ENCODE measurements at places on chromosomes 2 and 18.

- DNase-seq: no peak
Observed at GRCh38 chr2:205439621-205440020, 242.7 kb upstream of the NRP2 start.

GRCh38 chr2:72130659-72131360 is 16.9 kb downstream of the CYP26B1 start:
- no peak for DNase-seq

- no peak for DNase-seq
Observed at GRCh38 chr2:42846026-42846425, 53.6 kb upstream of the HAAO start.

DNA sequence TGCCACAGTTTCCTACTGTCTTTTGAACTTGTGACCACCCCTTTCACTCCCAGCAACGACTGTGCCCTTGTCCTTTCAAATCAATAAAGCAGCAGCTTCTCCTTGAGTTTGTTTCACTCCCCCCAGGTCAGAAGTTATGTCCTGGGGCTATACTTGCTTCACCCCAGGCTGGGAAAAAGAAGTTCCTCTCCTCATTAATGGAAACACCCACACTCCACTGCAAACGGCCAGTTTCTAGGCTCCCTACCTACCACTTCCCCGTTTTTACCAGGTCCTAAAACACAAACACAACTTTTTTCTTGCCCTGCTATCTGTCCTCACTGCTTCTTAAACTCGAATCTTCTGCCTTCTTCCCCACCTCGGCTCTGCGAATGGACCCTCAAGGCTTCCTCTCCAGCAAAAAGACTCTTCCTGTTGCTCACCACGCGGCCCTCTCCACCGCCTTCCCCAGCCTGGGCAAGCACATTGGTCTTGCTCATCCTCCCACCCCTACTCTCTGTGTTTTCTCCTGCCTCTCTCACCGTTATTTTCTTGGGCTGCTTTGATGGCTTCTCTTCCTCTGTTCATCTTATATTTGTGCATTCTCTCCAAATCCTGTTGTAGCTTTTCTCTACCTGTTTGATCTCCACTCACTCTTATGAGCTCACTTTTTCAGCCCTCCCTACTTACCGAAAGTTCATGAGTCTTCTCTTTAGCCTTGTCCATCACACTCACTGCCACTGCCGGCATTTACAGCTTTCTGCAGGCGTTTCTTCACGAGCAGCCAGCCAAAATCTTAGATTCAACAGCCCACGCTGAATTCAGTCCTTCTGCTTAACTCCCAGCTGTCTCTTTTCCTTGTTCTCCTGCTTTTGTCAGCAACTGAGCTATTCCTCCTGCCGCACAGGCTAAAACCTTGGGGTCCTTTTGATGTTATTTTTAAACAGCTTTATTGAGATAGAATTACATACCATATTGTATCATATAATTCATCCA is 7.0 kb upstream of the SP5 start:
- no peak for DNase-seq

DNA sequence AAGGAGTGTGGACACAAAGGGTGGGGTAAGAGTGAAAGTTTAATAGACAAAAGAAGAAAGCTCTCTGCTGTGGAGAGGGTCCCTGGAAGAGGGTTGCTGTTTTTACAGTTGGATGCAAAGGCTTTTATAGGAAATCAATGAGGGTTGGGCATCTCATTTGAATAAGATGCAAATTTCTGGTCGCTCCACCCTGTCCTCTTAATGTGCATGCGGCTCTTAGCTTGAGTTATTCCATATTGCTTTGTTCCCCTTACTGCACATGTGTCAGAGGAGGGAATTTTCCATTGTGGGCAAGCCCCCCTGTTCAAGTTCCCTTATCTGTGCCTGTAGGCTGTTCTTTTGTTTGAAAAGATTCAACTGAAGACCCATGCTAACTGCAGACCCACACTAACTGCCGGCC is 326.5 kb downstream of the BCL11A start:
- no peak for DNase-seq

DNA sequence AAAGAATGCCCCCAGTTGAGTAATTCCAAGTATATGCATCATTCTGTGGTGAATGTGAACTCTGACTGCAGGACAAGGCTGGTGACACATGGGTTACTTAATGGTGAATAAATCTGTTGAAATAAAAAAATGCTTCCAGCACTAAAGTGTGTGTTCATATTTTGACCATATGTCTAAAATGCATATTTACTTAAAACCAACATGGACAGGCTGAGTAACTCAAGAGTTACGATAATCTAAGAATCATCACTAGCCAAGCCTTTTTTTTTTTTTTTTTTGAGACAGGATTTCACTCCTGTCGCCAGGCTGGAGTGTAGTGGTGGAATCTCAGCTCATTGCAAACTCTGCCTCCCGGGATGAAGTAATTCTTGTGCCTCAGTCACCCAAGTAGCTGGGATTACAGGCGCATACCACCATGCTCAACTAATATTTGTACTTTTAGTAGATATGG is 47.1 kb upstream of the CCBE1 start:
- DNase-seq: no peak

- no peak for DNase-seq
Observed at GRCh38 chr2:66192888-66193287, 242.0 kb upstream of the MEIS1 start.

GRCh38 chr2:147636238-147636882 is 208.5 kb upstream of the ACVR2A start:
- DNase-seq: no peak

DNA sequence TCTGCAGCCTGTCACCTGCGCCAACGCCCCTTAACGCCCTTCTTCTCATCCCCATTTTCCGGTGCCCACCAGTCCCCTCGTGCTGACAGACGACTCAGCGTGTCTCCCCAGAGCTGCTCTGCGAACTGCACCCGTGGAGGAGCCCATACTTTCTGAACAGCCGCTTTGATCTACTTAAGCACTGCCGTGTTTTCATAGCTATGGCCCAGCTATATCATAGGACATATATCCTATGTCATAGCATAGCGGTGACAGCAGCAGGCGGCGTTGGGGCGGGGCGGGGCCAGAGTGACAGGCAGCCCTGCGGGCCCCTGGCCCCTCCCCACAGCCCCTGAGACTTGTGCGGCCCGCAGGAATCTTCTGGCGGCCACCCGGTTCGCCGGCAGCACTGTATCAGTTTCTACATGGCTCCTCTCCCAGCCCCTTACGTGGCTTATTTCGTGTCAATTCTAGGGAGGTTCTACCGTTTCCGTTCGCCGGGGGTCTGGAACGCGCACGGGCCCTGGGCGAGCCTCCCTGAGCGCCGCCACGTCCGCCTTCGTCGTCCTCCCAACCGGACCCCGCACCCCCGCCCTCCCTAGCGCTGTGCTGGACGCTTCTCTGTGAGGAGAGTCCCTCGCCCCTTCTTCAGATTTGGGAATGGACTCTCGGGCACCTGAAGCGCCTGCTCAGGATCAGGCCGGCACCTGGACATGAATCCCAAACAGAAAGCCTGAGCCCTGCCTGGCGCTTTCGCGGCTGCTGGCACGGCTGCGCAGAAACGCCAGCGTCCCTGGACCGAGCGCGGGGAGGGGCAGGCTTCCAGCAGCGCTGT is 35.4 kb downstream of the PTPN18 start:
- peak; percentile 86 for DNase-seq

DNA sequence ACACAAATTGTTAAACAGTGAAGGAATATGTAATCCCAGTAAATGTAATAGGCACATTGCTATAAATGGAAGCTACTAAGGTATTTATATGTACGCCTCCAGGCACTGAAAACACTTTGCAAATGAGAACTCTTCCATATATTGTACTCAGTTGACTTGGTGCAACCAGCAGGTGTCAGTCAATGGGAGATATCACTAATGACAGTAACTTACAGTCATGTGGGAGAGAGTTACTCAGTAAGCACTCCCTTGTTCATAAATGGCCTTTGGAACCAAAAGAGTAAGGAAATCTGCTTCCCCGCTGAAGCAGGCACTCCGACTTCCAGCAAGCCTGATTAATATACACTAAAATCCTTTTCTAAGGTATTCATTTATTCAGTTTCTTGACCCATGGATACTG is 5.9 kb downstream of the MDH1 start:
- DNase-seq: no peak

DNA sequence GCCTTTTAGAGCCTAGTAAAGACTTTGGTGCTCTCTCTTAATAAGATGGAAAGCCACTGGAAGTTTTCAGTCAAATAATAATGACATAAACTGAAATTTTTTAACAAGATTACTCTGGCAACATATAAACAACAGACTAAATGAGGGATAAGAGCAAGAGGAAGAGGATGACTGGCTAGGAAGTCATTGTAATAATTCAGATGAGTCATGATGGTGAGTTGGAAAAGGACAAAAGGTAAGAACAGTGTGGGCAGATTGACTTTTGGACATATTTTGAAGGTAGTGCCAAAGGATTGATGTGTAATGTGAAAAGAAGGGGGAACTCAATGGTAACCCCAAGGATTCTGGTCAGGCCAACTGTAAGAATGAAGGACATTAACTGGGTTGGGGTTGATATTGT is 310.3 kb downstream of the NOL4 start:
- DNase-seq: no peak

DNA sequence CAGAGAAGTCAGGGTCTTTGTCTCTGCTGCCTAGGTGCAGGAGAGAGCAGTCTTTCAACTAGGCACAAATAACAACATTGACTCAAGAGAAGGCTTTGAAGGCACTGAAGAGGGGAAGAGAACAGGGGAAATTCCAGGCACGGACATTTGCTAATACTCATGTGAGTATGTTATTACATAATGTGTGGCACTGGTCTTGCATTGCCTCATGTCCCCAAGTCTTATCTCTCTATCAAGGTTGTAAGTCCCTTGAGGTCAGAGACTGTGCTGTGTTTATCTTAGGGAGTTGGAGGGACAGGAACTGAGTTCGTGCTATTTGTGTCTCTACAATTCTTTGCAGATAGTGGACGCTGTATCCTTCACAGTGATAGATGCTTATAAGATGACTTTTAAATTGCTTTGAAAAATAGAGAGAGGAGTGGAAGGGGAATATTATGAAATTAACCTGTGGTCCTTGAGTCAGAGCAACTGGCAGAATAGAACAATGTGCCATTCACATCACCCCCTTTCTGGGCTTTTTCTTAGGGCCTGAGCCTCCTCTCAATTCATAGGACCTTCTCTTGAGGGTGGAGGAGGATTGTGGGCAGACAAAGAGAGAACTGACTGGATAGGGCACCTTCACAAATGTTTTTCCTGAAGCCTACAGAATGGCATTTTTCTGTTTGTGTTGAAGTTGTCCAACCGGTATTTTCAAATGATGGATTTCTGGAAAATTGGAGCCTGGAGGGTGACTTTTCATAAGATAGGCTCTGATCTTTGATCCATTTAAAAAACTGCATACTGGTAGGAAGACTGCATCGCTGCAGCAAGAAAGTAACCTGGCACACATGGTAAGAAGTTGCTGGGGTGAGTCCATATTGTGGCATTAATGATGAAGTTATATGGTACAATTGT is 96.6 kb upstream of the CXCR4 start:
- DNase-seq: no peak

DNA sequence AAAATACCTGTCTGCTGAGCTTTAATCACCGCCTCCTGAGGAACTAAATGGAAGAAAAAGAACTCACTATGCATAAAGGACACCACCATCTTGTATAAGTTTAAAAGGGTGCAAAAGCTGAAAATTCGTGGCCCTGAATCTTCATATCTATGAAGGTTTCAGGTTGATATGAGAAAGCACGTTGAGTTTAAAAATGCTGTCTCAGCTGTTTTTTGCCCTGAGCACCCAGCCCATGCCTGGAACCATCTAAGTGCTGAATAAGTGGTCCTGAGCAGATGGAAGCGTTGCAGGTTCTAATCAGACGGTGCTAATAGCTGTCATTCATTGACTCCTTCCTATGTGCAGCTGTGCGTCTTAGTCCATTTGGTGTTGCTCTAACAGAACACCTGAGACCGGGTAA is 467.4 kb downstream of the EIPR1 start:
- DNase-seq: no peak

GRCh38 chr2:43207553-43208300 is 18.7 kb downstream of the ZFP36L2 start:
- DNase-seq: no peak

- DNase-seq: no peak
Observed at GRCh38 chr2:120305296-120305695, 40.6 kb upstream of the INHBB start.

DNA sequence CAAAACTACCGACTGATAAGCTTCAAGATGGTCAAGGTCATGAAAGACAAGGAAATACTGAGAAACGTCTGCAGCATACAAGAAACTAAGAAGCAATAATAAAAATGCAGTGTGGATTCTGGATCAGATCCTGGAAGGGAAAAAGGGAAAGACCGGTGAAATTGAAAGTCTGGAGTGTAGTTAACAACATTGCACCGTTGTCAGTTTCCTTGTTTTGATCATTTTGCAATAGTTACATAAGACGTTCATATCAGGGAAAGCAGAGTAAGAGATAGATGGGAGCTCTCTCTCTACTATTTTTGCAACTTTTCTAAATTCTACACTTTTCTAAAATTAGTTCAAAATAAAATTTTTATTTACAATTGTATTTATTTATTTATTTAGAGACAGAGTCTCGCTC is 15.0 kb upstream of the ZNF407 start:
- DNase-seq: no peak
